Activated naive CD4-positive, alpha-beta T cell (primary cell): ENCODE measurements at places on chromosomes 3 and 15.

DNA sequence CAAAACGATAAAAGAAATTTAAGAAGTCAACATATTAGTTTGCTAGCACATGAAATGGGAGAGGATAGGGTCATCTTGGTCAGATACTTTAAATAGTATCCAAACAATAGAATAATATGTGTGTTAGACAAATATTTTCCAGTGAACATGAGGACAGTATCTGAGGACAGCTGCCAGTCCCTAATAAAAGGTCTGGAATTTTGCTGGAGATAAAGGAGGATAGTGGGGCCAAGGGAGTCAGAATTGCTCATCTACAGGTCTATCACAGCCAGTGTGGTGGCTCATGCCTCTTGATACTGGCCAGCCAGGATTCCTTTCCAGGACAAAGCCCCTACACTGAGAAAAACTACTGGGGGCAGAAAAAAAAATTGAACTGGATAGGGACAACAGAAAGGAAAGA, 74.0 kb downstream of the HERC1 start:
- DNase-seq = no peak

DNA sequence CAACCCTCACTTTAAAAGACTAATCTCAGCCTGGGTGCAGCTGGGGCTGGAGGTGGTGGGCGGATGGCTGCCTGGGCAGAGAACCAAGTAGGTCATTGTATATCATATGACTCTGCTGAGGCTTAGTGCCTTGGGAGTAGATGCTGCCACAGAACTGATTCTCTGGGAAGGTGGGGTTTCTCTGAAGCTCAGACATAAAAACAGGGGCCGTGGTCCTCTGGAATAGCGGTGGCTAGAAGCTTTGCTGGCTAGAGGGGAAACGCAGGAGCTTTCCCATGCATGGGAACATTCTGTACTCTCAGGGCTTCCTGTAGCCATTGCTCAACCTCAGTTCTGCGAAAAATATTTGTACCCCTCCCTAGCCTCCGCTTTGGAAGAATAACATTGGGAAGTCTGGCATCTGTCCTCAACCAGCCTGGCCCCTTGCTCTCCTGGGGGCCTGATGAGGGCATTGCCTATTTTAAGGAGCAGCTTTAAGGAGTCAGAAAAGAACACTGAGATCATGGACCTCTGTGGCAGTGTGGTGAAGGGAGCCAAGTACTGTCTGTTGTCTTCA, 14.7 kb downstream of the TIMP4 start:
- DNase-seq = no peak

DNA sequence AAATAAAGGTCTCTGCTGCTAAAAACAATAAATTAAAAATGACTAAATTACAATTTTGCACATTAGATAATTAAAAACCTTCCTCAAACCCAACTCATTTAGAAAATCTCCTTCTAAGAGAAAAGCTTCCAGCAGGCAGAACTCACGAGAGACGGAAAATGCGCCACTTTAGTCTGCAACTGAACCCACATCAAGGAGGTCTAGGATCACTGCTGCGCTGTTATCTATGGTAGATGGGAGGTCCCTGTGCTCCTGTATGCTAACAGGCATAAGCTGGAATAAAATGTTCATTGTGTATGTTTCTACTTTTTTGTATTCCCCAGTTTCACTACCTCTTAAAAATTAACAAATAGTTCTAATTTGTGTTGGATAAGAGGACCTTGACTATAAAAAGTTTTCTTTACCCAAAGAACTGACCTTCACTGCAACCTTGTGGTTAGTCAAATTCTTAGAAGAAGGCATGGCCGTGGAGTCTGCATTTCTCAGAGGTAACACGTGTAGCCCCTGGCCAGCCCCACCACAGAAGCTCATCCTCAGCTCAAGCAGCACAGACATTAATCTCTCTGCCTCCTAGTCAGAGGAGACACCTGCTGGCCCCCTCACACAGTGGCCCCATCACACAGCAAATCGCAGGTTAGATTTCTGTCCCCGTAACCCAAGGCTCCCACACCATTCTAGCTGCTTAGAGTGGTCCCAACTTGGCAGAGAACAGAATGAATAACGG, 22.3 kb downstream of the STIMATE start:
- no peak for DNase-seq

DNA sequence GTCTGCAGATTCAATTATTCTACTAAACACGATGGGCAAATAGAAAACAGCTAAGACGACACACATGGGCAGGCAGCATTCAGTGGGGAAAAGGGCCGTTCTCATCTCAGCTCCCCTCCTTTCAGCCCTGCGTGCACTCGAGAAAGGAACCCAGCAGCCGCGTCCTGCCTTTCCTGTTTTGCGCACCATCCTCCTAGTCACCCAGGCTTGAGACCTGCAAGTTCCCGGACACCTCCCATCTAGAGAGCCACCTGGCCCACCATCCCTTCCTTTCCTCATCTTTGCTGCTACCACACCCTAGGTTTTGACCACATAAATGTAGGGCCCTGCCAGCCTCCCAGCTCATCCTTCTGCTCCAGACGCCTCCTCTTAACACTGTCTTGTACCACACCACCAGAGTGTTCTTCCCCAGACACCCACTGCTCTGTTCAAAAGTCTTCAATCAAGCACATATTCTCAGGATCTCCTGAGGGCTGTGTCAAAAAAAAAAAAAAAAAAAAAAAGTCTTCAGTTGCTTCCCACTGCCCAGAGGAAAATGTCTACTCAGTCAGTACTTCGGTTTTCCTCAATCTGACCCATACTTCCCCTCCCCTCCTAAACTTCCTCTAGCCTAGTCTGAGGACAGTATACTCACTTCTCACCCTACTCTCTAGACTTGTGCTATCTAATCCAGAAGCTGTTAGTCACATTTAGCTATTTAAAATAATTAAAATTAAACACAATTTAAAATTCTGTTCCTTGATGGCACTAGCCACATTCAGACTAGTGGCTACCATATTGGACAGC, 182.0 kb downstream of the STT3B start:
- DNase-seq = no peak

DNA sequence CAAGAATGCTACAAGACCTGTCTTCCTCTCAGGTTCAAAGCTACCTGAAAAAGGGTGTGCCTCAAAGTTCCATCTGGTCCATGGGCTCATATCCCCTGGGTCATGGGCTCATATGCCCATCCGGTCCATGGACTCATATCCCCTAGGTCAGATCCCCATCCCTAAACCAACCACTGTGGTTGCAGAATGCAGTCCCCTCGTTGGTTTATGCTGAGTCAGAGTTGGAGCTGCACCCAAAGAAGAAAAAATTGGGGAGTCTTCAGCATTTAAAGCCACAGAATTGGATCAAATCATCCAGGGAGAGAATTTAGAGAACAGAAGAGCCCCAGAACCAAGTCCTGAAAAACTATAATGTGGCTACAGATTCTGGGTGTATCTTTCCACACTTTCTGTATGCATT, 71.5 kb upstream of the IL12A start:
- no peak for DNase-seq

GRCh38 chr3:52197499-52197841, 490 bp upstream of the ALAS1 start:
- DNase-seq = no peak

DNA sequence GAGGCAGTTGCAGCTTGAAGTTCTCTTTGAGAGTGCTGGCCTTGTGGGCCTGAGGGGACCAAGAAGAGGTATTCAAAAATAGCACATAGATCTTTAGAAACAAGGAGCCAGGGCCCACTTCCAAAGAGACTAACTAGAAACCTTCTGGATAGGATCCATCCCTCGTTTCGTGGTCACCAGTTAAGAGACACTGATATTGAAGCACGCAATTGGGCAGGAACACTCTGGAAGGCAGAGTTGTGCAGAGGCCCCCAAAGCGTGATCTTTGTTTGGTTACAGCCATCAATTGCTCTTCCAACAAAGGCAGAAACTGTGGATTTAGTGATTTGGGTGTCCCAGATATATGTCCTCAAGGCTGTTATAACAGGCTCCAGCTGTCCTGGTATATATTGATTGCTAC, 46.7 kb upstream of the ACAN start:
- DNase-seq = no peak

- no peak for DNase-seq
Measured at GRCh38 chr3:179957264-179957845, 79.4 kb downstream of the PEX5L start.

GRCh38 chr3:39849992-39850715, 40.7 kb downstream of the MYRIP start:
- DNase-seq = no peak

GRCh38 chr3:17207979-17208378, 323.2 kb downstream of the PLCL2 start:
- DNase-seq = no peak

DNA sequence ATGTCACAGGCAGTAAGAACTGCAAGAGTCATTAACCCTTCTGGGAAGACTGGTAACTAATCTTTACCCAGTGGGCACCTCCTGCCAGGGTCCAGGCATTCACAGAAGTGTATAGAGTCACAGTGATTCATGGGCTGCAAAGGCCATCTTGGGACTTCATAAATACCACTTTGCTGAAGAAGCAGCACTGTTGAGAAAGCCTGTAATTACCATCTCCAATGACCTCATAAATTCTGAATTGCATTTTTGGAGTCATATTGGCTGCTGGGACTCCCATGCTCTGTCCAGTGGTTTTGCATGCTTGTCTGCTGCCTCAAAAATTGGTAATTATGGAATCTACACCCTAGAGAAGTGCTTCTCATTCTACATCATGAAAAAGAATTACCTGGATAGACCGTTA, 837.2 kb downstream of the NTRK3 start:
- no peak for DNase-seq

DNA sequence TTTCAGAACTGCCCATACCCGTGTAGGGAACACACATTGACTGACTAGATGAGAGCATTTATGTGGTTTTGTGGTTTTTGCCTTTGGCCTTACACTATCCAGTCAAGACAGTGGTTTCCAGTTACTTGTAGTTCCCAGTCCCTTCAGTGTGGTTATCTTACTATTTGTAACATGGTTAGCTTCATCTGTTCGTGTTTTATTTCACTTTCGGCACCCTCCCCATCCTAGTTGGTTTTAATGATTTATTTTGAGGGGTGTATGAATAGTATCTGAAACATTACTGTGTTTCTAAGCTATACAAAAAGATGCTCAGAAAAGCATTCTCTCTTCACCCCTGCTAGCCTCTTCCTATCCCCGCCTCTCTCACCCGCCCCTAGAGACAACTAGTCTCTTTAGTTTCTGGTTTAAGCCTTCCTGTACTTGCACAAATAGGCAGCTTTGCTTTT, 14.1 kb downstream of the LYSMD4 start:
- DNase-seq = no peak

- DNase-seq = no peak
Measured at GRCh38 chr3:67858492-67858891, 204.1 kb upstream of the SUCLG2 start.

GRCh38 chr15:43903864-43904290, 77.1 kb downstream of the WDR76 start:
- DNase-seq = peak; percentile 3

DNA sequence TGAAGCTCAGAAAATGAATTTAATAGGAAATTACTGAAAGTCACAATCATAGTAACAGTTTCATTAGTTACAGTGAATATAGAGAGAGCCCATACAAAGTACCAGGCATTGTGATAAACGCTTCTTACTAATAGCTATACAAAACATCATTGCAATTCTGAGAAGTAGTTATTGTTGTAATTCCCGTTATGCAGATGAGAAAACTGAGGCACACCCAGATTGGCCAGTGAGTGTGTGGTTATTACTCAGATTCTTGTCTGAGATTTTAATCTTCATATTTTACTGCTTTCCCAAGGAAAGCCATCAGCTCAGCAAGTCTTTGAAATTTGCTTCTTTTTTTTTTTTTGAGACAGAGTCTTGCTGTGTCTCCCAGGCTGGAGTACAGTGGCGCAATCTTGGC, 14.3 kb downstream of the FLNB start:
- DNase-seq = no peak

GRCh38 chr3:44252332-44252959, 10.8 kb downstream of the TOPAZ1 start:
- no peak for DNase-seq

DNA sequence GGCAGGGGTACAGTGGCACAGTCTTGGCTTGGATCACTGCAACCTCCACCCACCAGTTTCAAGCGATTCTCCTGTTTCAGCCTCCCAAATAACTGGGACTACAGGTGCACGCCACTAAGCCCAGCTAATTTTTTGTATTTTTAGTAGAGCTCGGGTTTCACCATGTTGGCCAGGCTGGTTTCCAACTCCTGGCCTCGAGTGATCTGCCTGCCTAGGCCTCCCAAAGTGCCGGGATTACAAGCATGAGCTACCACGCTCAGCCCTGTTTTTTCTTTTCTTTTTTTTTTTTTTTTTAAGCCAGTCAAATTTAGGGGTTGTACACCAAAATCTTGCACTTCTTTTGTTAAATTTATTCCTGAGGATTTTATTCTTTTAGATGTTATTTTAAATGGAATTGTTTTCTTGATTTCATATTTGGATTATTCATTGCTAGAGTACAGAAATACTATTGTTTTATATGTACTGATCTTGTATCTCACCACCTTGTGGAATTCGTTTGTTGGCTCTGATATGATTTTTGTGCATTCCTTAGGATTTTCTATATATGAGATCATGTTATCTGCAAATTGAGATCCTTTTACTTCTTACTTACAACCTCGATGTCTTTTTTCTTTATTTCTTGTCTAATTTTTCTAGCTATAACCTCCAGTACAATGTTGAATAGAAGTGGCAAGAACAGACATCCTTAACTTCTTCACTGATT, 65.6 kb downstream of the ZNF609 start:
- no peak for DNase-seq

- DNase-seq = no peak
Measured at GRCh38 chr3:58706395-58707167, 40.0 kb upstream of the FAM3D start.

DNA sequence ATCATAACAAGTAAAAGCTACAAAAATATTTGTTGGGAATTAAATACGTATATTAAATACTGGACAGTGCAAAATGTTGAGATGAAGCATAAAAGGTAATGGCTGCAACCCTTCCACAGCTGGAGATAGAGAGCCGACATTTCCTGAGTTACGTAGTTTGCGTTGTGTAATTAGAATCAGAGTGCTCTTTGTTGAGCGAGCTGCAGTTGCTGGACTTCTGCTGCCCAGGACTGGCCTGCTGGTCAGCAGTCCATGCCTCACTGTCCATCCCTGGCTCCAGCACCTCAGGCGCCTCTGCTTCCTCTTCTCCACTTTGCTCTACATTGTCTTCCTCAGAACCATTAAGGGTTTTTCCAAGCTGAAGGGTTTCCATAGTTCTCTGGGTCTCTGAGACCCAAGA, 28.4 kb upstream of the SHC4 start:
- no peak for DNase-seq

- no peak for DNase-seq
Measured at GRCh38 chr15:60442763-60443162, 36.2 kb downstream of the ICE2 start.

DNA sequence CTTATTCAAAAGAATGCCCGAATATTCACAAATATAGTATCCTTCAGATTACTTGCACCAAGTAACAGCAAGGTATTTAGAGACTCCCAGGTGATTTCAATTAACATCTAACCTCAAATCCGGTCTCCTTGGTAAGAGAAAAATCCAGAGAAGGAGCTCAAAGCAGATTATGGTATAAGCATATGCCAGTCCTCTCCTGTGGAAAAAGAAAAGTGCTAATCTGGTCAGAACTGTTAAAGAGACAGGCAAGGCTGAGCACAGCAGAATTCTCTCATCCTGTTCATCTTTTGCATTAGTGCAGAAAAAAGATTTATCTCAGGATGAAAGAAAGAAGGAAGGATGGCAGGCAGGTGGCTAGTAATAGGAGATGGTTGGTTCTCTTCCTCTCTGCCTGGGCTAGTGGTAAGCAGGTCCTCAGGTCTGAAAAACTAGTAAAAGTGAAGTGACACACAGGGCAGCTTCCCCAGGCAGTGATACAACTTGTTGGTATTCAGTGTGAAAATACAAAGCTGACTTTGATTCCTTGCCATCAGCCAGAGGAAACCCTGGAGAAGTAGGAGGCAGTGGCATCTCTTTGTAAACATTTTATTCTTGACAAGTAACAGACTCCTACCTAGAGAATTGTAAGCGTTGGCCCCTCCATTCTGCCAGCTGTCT, 14.2 kb downstream of the ATXN7 start:
- DNase-seq = no peak
